Caki2 (cell line): ENCODE measurements at places on chromosomes 13 and 19.

- DNase-seq: no peak
These were observed 178.5 kb downstream of the PRR20E start for GRCh38 chr13:57345526-57345925.

DNA sequence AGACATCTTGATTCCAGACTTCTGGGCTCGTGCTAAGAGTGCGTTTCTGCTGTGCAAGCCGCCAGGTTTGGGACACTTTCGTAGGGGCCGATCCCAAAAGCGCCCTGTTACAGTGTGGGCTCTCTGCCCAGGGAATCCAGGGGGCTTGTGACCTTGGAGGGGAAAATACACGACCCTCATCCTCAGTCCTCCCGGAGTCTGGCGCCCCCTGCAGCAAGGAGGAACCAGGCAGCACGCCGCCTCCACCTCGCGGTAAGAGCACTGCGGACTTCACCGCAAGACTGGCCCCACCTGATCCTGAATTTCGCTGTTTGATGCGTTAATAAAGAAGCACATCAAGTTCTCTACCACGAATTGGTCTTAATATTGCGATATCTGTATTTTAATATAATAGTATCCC is 5.2 kb downstream of the POLRMT start:
- DNase-seq: no peak

DNA sequence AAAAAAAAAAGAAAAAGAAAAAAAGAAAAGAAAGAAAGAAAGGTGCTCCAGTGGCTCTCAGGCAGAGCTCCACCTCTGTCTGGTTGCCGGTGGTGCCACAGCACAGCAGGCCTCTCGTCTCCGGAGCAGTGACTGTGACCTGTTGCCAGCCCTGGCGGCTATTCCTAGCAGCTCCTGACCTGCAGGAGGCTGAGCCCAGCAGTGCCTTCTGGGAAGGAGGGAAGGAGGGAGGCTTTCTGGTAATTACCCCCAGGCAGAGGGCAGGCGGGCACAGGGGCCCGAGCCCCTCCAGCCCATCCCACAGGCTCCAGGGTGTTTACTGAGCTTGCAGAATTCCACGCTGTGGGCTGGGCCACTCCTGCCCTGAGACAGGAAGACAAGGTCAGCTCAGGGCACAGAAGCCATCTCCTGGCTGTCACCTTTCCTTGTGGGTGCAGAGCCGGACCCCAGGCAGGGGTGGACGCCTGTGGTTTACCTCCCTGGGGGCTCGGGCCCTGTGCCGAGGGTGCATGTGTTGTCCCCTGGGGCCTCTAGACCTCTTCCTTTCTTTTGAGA is 77.9 kb downstream of the GNG7 start:
- DNase-seq: peak; percentile 48

GRCh38 chr19:38784224-38784623 is 4.8 kb upstream of the LGALS7B start:
- no peak for DNase-seq

GRCh38 chr19:35253316-35254286 is 4.8 kb downstream of the LSR start:
- DNase-seq: no peak

DNA sequence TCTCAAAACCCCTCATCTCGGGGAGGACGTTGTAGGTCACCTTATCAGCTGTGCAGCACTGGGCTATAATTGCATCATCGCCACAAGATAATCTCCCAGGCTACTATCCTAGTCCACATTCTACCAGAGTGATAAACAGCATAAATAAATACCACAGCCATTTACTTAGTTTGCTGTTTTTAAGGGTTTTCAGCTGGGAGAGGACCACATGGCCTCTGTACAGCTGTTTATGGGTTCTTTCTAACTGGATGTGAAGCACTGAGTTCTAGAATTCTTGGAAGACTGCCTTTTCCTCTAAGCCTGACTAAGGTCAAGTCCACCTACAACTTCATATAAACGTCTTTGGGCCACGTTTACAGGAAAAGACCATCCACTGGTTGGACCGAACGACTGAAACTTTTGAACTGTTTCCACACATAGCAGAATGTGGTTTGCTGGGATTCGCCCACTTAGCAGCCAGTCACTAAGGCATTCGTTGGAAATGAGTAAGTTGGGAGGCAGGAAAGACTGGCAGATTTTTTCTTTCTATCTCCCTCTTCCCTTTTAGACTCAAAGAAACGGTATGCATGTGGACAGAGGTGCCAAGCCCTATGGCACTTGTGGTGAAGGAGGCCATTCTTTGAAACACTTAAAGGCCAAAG is 752.5 kb upstream of the SGCG start:
- DNase-seq: no peak

- DNase-seq: peak; percentile 63
These were observed 8.1 kb upstream of the BCL3 start for GRCh38 chr19:44740351-44740824.

GRCh38 chr13:85638265-85638664 is 161.0 kb downstream of the SLITRK6 start:
- DNase-seq: no peak

DNA sequence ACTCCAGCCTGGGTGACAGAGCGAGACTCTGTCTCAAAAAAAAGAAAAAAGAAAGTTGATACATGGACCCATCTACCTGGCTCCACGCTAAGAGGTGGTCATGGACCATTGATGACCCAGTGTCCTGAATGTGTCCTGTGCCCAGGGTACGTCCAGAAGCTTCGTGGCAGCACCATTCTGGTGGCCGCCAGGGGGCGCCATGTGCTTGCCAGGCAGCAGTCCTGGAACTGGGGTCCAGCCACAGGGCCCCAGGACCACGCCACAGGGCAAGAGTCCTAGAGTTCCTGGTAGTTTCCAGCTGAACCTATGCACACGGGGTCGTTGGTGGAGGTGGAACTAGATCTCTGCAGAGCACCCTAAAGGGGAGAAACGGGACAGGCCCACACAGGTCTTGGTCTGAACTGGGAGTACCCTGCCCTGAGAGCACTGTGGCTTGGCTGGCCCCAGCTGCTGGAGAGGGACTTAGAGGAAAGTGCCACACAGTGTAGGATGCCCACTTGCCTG is 19.9 kb upstream of the FBXO27 start:
- peak; percentile 51 for DNase-seq

DNA sequence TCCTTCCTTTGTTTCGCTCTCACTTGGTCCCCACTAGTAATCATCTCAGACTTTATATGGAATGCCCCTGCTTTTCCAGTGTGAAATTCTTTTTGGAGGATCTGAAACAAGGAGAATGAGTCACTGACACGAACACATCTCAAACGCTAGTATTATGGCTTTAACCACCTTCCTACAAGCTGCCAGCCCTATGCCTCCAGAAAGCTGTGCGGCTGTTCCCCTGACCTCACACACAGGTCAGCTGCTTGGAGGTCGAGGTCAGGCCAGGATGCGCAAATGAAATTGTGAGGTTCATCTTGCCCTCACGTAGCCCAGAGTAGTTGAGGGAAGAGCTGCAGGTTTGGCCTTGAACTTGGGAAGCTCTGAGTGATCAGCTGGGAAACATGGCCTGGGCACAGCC is 449.8 kb downstream of the FGF9 start:
- no peak for DNase-seq

- DNase-seq: no peak
These were observed 9.1 kb downstream of the ZNF555 start for GRCh38 chr19:2850256-2850925.

- DNase-seq: peak; percentile 61
These were observed 717 bp downstream of the SPRYD7 start for GRCh38 chr13:49935171-49936074.
